ENCODE measurements at places on chromosomes 12 and 14. TPM values are rescaled to one million over a fixed set of nuclear protein-coding genes. Genes with fewer than 3 reads are reported as not detected.

DNA sequence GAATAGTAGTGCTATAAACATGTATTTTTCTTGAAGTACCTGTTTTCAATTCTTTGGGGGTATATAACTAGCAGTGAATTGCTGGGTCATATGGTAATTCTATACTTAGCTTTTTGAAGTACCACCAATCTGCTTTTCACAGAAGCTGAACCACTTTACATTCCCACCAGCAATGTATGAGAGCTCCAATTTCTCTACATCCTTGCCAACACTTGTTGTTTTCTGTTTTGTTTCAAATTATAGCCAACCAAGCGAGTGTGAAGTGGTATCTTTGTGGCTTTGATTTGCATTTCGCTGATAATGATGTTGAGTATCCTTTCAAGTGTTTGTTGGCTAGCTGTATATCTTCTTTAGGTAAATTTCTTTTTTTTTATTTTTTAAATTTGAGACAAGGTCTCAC is 95.7 kb downstream of the PAPLN start:
- DNase-seq, result no peak

DNA sequence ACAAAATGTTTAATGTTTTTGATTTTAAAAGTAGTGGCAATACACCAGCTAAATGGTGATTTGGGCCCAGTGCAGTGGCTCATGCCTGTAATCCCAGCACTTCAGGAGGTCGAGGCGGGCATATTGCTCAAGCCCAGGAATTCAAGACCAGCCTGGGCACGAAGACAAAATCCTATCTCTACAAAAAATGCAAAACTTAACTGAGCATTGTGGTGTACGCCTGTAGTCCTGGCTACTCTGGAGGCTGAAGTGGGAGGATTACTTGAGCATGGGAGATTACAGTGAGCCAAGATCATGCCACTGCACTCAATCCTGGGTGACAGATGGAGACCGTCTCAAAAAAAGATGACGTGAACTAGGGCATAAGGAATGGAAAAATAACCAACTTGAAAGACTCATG is 4.7 kb downstream of the RPL36AL start:
- DNase-seq, result no peak

The MYF6 gene
- total RNA-seq, result not detected

The MYBPC1 gene
- total RNA-seq, result not detected

Data from IMR-90 (cell line).